Tibial artery (tissue), 4 donors: ENCODE measurements at places on chromosomes 3 and 15.

DNA sequence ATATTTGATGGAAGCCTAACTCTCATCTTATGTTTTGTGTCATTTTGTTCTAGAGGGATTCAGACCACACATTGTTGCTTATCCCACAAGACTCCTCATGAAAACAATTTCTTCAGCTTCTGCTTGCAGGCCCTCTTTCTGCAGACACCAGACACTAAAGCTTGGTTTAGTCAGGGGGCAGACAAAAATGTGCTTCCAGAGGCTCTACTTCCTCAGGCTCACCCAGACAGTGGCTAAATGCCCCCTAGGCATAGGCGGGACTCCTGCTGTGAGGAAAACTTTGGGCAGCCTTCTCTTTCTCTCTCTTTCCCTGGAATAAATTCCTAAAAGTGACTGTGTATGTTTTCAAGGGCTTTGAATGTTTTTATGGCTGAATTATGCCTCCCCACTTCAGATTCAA, 435.4 kb upstream of the ATP11B start:
- H3K36me3 ChIP-seq: no peaks in the 10 kb centered on the region
- H3K27me3 ChIP-seq: no peaks in the 10 kb centered on the region
- H3K4me3 ChIP-seq: no peak overlapping the region
- no peak for DNase-seq
- H3K4me1 ChIP-seq: no peaks in the 10 kb centered on the region
- no peak overlapping the region for H3K27ac ChIP-seq

DNA sequence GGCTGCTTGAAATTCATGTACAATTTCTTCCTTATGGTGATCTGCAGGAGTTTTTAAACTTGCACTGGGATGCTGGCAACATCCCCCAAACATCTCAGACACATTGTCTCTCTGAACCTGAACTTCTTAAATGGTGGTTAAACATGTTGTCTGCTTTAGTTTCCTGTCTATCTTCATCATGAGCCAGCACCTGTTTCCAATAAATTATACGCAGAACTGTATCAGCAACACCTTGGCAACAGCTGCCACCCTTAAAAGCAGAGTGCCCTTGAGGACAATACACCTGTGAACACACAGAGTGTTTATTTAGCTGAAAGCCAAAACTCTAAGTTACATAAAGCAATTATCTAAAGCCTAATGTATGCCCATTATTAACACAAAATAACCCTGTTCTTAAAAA, 242.9 kb downstream of the WNT5A start:
- no peaks in the 10 kb centered on the region for H3K27me3 ChIP-seq
- no peak for DNase-seq
- H3K4me1 ChIP-seq: no peaks in the 10 kb centered on the region
- no peak overlapping the region for H3K4me3 ChIP-seq
- no peaks in the 10 kb centered on the region for H3K36me3 ChIP-seq
- no peak overlapping the region for H3K27ac ChIP-seq

DNA sequence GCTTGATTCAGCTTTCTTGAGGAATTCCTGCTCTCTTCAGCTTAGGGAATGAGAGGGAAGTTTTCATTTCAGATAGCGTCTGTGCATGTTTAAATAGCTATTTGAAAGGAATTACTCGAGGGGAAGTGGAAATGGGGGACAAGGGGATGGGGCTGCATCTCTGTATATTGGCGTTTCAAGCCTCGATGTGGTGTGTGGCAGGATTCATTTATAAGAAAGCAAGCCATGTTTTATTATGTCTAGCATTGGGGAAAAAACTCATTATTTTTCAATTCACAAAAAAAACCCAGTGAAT, 1.0 kb downstream of the ATP2C1 start:
- no peaks in the 10 kb centered on the region for H3K36me3 ChIP-seq
- no peaks in the 10 kb centered on the region for H3K4me1 ChIP-seq
- peak overlapping the region; percentile 78 for H3K4me3 ChIP-seq
- H3K27me3 ChIP-seq: no peaks in the 10 kb centered on the region
- H3K27ac ChIP-seq: peak overlapping the region; percentile 93
- no peak for DNase-seq

DNA sequence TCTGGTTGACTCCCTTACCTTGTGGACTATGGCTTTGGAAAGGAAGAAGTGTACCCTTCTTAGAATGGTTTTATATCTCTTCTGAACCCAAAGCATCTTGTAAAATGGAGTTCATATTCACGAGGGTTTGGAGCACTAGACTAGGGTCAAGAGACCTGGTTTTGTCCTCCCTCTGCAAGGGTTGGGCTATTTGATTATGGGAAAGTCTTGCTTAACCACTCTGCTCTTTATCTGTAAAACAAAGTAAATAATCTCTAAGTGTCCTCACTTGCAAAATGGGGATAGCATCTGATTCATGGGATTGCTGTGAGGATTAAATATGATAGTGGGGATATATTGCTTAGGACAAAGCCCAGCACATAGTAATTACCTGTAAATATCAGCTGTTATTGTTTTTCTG, 17.9 kb upstream of the SLC2A2 start:
- DNase-seq: no peak
- no peaks in the 10 kb centered on the region for H3K36me3 ChIP-seq
- H3K4me3 ChIP-seq: no peak overlapping the region
- H3K27ac ChIP-seq: no peak overlapping the region

- peak; percentile 76 for DNase-seq
- no peaks in the 10 kb centered on the region for H3K36me3 ChIP-seq
- peak overlapping the region; percentile 62 for H3K27ac ChIP-seq
- no peak overlapping the region for H3K4me3 ChIP-seq
- no peaks in the 10 kb centered on the region for H3K27me3 ChIP-seq
Observed at GRCh38 chr15:25790000-25790660, 73.0 kb downstream of the ATP10A start.

DNA sequence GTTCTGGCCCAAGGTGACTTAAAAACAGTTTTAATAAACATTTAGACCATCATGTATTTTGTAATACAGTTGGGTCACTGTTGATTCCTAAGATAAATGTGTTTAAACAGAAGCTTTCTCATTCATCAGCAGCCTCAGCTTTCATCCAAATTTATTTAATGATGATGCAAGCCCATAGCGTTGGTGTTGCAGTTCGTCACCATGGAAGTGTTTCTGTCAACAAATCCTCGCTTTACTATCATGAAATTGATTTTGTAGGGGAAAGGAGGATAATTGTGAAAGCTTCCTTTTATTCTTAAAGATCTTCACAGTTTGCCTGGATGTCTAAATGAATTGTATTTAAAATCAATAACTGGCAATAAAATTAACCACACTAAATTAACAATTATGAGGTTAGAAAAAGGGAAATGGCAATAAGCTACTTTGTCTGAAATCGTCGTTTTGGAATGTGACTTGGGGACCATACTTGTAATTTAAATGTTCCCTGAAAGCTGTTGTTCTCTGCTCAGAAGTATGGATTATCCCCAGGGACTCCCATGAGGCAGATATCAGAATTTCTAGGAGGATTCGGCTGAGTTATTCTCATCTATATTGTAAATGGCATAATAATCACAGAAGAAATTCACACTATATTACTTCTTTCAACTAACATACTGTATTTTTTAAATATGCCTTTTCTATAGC, 29.0 kb downstream of the CMSS1 start:
- peak overlapping the region; percentile 72 for H3K27ac ChIP-seq
- DNase-seq: peak; percentile 49
- peaks cover 14% of the 10 kb centered on the region for H3K36me3 ChIP-seq

- H3K4me1 ChIP-seq: no peaks in the 10 kb centered on the region
- no peak overlapping the region for H3K27ac ChIP-seq
- no peaks in the 10 kb centered on the region for H3K27me3 ChIP-seq
- no peak overlapping the region for H3K4me3 ChIP-seq
- no peaks in the 10 kb centered on the region for H3K36me3 ChIP-seq
- no peak for DNase-seq
Observed at GRCh38 chr3:5255404-5256344, 68.2 kb downstream of the EDEM1 start.

GRCh38 chr3:194893121-194893987, 207.7 kb downstream of the FAM43A start:
- no peaks in the 10 kb centered on the region for H3K4me1 ChIP-seq
- H3K27me3 ChIP-seq: no peaks in the 10 kb centered on the region

DNA sequence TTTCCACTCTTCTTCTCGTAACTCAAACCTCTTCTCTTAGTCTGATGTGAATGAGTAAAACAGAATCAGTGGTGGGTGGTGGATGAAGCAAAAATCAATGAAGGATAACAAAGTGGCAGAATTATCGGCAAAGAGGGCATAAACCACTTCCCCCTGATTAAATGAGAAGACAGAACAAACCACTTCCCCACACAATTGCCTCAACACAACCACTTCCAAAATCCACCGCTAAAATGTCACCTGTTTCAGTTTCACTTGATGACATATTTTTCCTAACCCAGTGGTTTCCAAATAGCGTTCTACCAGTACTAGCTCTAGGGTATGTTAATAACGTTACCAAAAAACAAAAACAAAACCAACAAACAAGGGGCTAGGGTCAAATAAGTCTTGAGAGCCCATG, 478.7 kb upstream of the WNT5A start:
- H3K4me1 ChIP-seq: no peaks in the 10 kb centered on the region
- H3K36me3 ChIP-seq: no peaks in the 10 kb centered on the region
- no peak overlapping the region for H3K27ac ChIP-seq
- DNase-seq: no peak
- H3K4me3 ChIP-seq: no peak overlapping the region
- no peaks in the 10 kb centered on the region for H3K27me3 ChIP-seq

- peak overlapping the region; percentile 32 for H3K4me3 ChIP-seq
- DNase-seq: no peak
- H3K27me3 ChIP-seq: no peaks in the 10 kb centered on the region
- no peaks in the 10 kb centered on the region for H3K4me1 ChIP-seq
Observed at GRCh38 chr3:121431726-121432517, 113.9 kb downstream of the POLQ start.

- no peaks in the 10 kb centered on the region for H3K4me1 ChIP-seq
- no peak overlapping the region for H3K4me3 ChIP-seq
- DNase-seq: no peak
- H3K27ac ChIP-seq: no peak overlapping the region
- H3K27me3 ChIP-seq: no peaks in the 10 kb centered on the region
Observed at GRCh38 chr15:94791008-94791407, 559.6 kb downstream of the MCTP2 start.
